Fibroblast of the aortic adventitia (primary cell): ENCODE measurements at places on chromosomes 12 and 14.
A peak's percentile ranks its signal among the peaks of the same experiment; 100 is the strongest.

DNA sequence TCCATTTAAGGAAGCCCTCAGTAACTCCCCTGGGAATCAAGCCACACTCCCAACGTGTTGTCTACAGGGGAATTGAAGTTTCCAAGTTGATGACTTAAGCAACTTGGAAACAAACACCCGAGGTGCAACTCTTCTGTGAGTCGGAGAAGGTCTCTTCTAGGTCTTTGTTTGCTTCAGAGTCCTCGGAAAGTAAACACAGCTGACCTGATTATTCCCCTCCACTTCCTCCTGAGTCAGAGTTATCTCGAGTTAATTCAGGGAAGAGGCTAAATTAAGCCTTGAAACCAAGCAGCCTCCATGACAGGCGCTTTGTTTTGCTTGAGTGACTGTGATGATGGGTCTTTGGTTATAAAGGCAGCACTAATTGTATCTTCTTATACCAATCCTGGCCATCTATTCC lies 41.8 kb downstream of the TUNAR start:
- no peak for DNase-seq

GRCh38 chr12:115988212-115988611 lies 289.3 kb downstream of the MED13L start:
- no peak for DNase-seq

DNA sequence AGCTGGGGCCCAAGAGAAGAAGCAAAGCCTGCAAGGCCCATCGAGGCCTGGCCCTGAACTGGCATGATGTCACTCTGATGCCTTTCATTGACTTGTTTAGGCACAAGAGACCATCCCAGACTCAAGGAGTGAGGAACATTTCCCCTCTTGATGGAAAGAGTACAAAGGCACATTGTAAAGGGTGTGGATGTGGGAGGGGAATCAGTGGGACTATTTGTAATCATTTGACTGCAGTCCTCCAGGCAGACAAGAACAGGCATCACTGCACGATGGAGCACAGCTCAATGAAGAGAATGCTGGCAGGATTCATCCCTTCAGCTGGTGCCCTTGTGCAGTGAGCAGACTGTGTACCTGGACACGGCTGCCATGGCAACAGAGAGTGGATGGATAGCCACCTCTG lies 87.9 kb downstream of the LGMN start:
- no peak for DNase-seq

GRCh38 chr12:77232045-77232444 lies 166.7 kb upstream of the E2F7 start:
- DNase-seq: peak; percentile 94

DNA sequence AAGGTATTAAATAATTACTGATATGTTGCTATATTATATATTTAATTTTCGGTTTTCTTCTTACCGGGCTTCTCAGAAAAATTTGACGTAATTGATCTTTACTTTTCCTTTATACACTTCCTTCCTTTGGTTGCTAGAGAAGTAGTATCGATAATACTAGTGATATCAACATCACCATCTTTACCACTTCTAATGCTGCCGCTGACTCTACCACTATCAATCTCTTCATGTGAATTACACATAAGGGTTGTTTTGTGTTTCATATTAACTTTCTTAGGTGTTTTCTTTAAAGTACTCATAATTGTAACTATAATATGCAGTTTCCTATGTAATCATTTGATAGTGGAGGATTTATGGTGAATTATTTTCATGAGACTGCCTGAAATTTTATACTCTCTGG lies 30.9 kb upstream of the KLRF1 start:
- DNase-seq: no peak

DNA sequence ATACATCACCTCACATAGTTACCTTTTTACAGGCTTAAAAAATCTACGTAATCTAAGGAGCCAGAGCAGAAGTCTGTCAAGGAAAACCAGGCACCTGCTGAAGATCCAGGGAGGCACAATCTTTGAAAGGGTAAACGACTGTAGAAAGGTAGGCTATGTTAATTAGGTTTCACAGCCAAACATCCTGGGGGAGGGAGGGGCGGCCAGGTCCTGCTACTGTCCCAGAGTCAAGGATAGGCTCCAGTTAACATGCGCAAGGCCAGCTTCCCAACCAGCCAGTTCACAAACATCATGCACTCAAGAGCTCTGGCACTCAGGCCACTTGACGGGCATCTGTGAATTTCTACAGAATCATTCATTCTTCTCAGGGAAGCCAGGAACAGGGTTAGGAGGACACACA lies 22.9 kb downstream of the NIN start:
- DNase-seq: no peak

GRCh38 chr12:66800046-66800445 lies 121.2 kb upstream of the GRIP1 start:
- no peak for DNase-seq

GRCh38 chr14:56752428-56752827 lies 57.9 kb downstream of the OTX2 start:
- no peak for DNase-seq

- DNase-seq: no peak
Measured at GRCh38 chr12:19451196-19451595, 11.9 kb downstream of the AEBP2 start.

GRCh38 chr12:94643606-94644005 lies 6.8 kb downstream of the TMCC3 start:
- no peak for DNase-seq

GRCh38 chr12:130673036-130673705 lies 42.9 kb downstream of the RIMBP2 start:
- no peak for DNase-seq

GRCh38 chr12:110546339-110546738 lies 36.8 kb downstream of the PPTC7 start:
- peak; percentile 89 for DNase-seq

DNA sequence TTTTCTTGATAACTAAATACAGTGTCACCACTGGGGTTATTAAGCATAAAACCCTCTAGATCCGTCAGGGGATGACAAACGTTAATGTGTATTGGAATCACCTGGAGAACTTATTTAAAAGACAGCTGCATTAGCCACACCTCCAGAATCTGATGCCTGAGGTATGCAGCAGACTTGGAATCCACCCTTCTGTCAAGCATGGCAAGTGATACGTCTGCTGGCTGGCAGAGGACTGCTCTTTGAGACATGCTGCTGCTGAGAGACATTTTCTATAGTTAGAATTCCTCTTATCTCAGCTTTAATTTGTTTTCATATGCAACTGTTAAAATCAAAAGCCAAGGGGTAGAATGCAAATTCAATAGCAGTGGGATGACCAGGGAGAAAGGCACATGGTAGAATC lies 496.3 kb downstream of the NELL2 start:
- DNase-seq: no peak

DNA sequence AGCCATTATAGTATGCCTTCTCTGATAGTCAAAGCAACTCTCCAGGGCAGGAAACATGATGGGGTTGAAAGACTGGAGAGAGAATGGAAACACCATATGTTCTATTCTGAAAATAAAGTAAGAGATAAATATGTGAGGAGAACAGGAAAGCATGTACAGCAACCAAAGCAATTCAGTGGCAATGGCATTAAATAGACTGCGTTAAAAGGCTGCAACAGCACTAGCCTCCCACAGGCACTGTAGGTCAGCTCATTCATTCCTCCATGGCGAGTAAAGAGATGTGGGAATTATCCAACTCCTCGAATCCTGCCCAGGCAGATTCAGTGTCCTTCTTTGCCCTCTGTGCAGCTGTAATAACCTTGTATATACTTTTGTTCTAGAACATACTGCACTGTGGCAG lies 43.8 kb downstream of the ANO6 start:
- peak; percentile 42 for DNase-seq

GRCh38 chr14:24135584-24135833 lies 485 bp upstream of the PSME1 start:
- DNase-seq: no peak

DNA sequence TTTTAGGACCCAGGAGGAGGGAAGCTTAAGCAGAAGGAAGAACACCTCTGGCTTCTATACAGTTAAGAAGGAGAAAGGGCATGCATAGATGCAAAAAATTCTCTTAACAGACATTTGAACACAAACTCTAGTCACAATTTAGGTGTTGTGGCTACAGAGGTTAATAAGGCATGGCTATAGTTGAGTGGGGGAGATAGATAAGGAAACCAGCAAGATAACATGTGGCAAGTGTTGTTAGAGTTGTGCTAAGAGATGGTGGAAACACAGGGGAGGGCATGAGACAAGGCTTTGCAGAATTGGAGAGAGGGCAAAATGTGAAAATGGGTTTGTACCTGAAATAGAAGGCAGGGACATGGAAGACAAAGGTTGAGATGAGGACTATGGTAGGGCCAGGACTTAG lies 88.9 kb downstream of the MSRB3 start:
- DNase-seq: no peak

GRCh38 chr12:80382254-80382653 lies 61.8 kb upstream of the PTPRQ start:
- no peak for DNase-seq

GRCh38 chr14:95364481-95365209 lies 44.9 kb upstream of the CLMN start:
- no peak for DNase-seq

DNA sequence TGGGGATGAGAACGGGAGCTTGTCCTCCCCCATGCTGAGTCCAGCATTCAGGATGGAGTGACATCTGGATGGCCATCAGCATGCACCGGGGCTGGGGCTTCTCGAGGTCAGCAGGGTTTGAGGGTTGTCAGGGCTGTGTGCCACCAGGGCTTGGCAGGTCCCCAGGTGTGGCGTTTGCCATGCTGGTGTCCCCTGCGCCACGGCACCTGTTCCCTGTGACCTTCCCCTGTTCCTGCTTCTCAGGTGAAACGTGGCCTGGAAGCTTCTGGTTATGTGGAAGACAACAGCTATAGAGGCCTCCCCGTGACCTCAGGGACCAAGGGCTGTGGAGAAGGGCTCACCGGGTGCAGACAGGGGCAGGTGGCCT lies 152.4 kb downstream of the KIF26A start:
- no peak for DNase-seq

DNA sequence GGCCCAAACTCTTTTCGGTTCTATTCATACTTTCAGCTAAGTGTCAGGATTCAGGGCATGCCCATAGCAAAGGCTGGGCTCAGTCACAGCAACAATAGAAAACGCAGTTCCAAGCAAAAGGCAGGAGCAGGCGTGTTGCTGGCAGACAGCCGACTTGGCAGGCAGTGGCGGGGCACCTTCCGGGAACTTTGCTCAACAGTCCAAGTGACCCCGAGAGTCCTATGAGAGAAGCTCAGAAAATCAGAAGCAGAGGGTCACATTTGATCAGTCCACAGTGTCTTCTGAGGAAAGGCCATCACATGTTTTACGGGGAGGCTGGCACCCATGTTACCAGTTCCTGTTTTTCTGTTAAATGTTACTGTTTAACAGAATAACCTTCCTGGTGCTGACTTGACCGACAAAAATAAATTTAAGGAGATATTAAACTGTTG lies 115.0 kb downstream of the DACT1 start:
- peak; percentile 43 for DNase-seq

- DNase-seq: no peak
Measured at GRCh38 chr14:32169191-32169590, 32.7 kb upstream of the RNU6-7 start.

DNA sequence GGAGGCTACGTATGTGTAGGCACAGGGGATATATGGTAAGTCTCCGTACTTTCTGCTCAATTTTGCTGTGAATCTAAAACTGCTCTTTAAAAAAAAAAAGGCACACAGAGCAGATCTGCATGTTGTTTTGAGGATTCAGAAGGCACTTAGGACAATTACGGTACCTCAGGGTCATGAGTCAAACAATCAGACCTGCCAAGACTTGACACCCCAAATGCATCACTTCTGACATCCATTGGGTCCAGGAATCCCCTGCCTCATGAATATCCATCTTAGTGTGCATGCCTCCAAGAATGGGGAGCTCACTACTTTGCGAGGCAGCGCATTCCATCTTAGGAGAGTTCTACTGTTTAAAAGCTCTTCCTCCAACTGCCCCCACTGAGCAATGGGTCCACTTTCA lies 3.0 kb downstream of the BDKRB2 start:
- no peak for DNase-seq

DNA sequence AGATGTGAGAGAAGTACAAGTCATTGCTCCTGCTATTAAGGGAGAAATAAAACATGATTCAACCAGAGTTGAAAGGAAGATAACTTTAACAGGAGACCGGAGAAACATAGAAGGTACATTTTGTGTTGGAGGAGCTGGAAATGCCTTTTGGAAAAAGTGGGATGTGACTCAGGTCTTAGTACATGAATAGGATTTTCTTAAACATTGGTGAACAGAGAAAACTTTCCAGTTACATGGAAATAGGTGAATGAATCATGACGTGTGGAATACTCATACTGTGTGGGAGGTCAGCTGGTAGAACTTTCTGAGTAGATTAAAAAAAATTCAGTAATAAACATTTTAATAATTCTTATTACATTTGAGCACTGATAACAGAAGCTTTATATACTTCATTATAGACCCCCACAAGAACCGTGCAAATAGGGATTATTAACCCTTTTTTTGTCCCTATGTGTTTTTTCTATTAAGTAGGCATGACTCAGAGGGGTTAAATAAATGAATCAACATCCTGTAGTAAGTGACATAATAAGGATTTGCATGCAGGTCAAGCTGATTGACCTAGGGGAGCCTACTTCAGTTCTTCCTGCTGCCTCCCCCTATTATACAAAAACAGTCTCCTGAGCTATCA lies 710.5 kb downstream of the NOVA1 start:
- peak; percentile 36 for DNase-seq

GRCh38 chr12:103470664-103471063 lies 25.1 kb downstream of the C12orf42 start:
- no peak for DNase-seq

DNA sequence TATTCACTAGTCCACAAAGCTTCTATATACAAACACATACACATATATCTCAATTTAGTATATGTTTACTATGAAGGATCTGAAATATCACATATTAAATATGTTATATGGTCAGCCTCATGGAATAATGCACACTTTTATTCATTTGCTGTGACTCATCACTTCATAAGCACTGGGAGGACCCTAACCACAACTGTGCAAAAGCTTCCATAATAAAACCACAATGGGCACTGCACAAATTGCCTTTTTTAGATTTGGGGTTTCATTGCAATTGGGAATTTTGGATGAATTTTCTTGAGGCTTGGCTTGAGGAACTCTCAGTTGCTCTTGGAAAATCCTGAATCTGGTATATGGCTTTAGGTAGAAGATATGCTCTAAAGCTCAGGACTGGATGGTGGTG lies 399.4 kb downstream of the C12orf75 start:
- no peak for DNase-seq

GRCh38 chr12:24227551-24227950 lies 278.1 kb upstream of the SOX5 start:
- no peak for DNase-seq

- no peak for DNase-seq
Measured at GRCh38 chr12:132061641-132062430, 82.3 kb downstream of the DDX51 start.

- no peak for DNase-seq
Measured at GRCh38 chr14:26206640-26207039, 391.2 kb downstream of the NOVA1 start.
